ENCODE measurements at places on chromosomes 13 and 19.
A peak's percentile ranks its signal among the peaks of the same experiment; 100 is the strongest.

DNA sequence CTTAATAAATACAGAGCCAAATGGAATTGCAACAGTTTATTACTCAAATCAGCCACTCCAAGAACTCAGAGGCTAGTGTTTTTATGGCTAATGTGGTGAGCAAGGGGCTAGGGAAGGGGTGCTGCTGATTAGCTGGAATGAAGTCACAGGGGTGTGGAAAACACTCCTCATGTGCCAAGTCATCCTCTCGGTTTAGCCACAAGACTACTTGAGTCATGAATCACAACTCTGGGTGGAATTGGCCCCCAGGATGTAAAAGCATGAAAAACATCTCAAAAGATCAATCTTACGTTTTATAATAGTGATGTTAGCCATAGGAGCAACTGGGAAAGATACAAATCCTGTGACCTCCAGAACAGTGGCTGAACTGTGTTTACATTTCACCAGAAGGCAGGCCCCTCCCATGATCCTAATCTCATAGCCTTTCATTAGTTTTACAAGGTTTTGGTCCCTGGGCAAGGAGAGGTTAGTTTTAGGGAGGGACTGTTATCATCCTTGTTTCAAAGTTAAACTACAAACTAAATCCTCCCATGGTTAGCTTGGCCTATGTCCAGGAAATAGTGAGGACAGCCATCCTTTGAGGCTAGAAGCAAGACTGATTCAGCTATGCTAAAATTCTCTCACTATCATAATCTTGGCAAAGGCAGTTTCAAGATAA is 2020.1 kb upstream of the PCDH20 start:
- peak; percentile 83 for DNase-seq

GRCh38 chr19:3467437-3468198 is 12.7 kb downstream of the SMIM24 start:
- no peak for DNase-seq

DNA sequence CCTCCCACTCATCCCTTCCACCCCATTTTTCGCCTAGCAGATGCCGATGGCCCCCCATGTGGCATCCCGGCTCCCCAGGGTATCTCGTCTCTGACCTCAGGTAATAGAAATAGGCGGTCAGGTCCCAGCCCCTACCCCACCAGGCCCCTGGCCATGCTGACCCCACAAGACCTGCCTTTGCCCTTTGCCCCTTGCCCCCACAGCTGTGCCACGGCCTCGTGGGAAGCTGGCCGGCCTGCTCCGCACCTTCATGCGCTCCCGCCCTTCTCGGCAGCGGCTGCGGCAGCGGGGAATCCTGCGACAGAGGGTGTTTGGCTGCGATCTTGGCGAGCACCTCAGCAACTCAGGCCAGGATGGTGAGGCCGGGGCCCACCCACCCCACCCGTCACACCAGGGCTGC is 5.4 kb downstream of the ARHGAP33 start:
- DNase-seq, result no peak

DNA sequence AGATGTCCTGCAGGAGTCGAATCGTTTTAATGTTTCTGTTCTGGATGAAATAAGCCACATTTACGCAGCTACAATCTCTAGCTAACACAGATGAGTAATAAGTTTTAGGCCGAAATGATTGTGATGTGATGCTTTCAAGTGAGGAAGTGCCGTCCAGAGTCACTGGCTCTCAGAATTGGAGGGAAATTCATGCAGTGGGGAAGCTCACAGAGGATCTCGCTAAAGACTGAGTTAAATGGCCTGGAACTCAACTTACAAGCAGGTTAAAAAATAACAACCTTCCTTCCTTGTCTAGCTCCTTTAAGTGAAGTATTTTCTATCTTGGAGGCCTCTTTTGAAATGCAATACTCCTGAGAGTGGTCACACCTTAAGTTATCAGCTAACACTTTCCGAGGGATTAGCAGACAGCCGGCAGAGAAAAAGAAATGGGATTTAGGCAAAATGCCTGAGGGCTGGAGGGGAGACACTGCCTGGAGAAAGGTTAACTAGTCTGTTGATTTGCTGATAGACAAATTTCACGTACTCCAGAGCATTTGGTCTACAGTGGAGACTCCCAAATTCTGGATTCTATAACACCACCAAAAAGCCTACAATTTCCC is 74.2 kb downstream of the IRS2 start:
- no peak for DNase-seq

DNA sequence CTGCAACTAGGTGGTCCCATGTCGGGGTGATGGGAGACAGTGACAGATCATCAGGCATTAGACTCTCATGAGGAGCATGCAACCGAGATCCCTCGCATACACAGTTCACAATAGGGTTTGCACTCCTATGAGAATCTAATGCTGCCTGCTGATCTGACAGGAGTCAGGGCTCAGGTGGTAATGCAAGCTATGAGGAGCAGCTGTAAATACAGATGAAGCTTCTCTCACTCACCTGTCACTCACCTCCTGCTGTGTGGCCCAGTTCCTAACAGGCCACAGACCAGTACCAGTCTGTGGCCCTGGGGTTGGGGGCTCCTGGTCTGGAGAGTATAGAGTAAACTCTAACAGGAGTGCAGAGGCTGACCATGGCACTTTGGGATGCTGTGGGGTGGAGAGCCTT is 209.2 kb downstream of the DLEU7 start:
- DNase-seq, result no peak
